ENCODE measurements at places on chromosomes 12 and 14. TPM values are rescaled to one million over a fixed set of nuclear protein-coding genes. Genes with fewer than 3 reads are reported as not detected.

PROX2 gene
- not detected for total RNA-seq

IL31 gene
- not detected for total RNA-seq

- H3K36me3 ChIP-seq, result no peaks in the 10 kb centered on the region
- no peak overlapping the region for H3K4me3 ChIP-seq
- DNase-seq, result no peak
- H3K27ac ChIP-seq, result no peak overlapping the region
Measured at GRCh38 chr12:69921831-69922230, 96.8 kb downstream of the MYRFL start.

DNA sequence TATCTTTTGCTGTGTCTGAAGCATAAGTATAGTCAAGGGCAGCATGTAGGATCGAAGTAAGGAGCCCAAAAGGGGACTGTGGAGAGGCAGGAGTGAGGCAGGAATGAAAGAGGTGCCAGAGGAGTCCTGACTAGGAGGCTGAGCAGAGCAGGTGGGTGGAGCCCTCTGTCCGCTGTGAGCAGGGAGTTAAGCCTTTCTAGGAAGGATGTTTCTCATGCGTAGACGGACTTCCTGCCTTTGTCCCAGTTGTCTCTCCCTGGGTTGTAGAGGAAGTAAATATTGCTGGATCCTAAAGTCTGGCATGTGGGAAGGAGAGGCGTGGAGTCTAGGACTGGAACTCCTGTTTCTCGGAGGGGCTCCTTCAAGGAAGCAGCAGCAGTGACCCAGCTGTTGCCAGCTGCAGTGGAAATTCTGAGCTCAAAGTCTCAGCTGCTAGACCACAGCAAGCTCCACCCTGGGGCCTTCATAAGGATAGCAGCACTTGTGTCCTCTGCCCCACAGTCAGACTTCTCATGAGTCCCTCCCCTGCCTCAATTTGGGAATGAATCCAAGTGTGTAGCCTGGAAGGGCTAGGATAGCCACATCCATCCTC, 44.0 kb downstream of the RBMS2 start:
- no peak overlapping the region for H3K4me3 ChIP-seq
- no peak for DNase-seq
- H3K36me3 ChIP-seq, result peaks cover 90% of the 10 kb centered on the region
- H3K4me1 ChIP-seq, result peaks cover 3% of the 10 kb centered on the region
- H3K27ac ChIP-seq, result no peak overlapping the region

NDUFA12 gene
- 283 TPM for total RNA-seq

- H3K4me1 ChIP-seq, result no peaks in the 10 kb centered on the region
- DNase-seq, result peak; percentile 55
- H3K4me3 ChIP-seq, result no peak overlapping the region
- H3K27ac ChIP-seq, result no peak overlapping the region
- H3K27me3 ChIP-seq, result no peaks in the 10 kb centered on the region
- H3K36me3 ChIP-seq, result peaks cover 90% of the 10 kb centered on the region
Measured at GRCh38 chr12:98532687-98533304, 17.4 kb downstream of the TMPO start.

DNA sequence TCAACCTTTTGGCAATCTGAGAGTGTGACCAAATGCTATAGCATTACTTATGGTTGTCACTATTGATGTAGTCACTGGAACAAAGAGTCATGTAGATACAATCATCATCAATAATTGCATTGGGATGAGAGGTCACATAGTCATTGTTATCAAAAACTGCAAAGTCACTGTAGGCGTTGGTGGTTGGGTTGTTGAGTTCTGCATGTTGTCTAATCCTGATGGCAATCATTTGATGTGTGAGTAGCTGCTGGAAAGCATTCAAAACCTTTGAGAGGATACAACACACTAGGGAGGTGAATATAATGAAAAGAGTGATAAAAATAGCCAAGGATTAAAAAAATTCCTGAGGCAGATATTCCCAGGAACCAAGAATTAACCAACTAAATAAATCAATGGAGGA, 214.7 kb upstream of the SYT10 start:
- no peak for DNase-seq
- no peak overlapping the region for H3K27ac ChIP-seq
- H3K36me3 ChIP-seq, result no peaks in the 10 kb centered on the region
- H3K4me1 ChIP-seq, result no peaks in the 10 kb centered on the region
- H3K4me3 ChIP-seq, result no peak overlapping the region

DNA sequence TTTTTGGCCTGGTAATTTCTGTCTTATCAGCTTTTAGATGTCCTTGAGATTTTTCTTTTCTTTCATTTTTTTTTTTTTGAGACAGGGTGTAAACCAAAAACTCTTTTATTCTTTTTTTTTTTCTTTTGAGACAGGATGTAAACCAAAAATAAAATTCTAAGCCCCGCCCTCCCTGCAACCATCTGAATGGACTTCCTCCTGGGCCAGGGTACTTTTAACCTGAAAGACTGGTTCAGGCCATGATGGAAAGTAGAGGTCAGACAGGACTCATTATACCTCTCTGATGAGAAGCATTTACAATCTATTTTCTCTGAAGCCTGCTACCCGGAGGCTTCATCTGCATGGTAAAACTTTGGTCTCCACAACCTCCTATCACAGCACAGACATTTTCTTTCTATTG, 33.5 kb upstream of the TCL1B start:
- H3K4me3 ChIP-seq, result no peak overlapping the region
- no peaks in the 10 kb centered on the region for H3K27me3 ChIP-seq
- H3K27ac ChIP-seq, result no peak overlapping the region
- DNase-seq, result no peak
- H3K4me1 ChIP-seq, result no peaks in the 10 kb centered on the region

- H3K27me3 ChIP-seq, result no peaks in the 10 kb centered on the region
- H3K36me3 ChIP-seq, result peaks cover 3% of the 10 kb centered on the region
- peak within 1 kb of the TSS; percentile 77 for H3K4me3 ChIP-seq
- peaks cover 19% of the 10 kb centered on the region for H3K4me1 ChIP-seq
- H3K27ac ChIP-seq, result peak within 1 kb of the TSS; percentile 51
Measured at GRCh38 chr14:67819563-67820421, at the start of gene RAD51B. TSS of gene RAD51B (plus strand) at chr14:67819779.

DNA sequence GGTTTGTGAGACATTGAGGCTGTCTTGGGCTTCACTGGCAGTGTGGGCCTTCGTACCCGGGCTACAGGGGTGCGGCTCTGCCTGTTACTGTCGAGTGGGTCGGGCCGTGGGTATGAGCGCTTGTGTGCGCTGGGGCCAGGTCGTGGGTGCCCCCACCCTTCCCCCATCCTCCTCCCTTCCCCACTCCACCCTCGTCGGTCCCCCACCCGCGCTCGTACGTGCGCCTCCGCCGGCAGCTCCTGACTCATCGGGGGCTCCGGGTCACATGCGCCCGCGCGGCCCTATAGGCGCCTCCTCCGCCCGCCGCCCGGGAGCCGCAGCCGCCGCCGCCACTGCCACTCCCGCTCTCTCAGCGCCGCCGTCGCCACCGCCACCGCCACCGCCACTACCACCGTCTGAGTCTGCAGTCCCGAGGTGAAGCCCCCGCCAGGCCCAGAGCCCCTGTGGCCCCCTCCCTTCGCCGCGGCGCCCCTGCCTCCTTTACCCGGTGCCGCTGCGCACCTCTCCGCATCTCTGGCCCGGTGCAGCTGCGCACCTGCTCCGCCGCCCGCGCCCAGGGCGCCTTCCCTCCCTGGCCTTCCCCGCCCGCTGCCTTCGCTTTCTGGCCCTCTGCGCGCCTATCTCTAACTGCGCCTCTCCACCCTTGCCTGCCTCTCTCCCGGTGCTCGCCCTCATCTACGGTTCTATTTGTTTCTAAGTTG, at the start of gene ENO2:
TSS of gene ENO2 (plus strand) at position 335 of the 701 bp plus-strand sequence. CDS start 1,253 bp downstream, outside the sequence.
- peak within 1 kb of the TSS; percentile 46 for H3K4me3 ChIP-seq
- H3K27me3 ChIP-seq, result no peaks in the 10 kb centered on the region
- H3K4me1 ChIP-seq, result peaks cover 18% of the 10 kb centered on the region
- no peak within 1 kb of the TSS for H3K27ac ChIP-seq

PLBD1 gene
- not detected for total RNA-seq

- no peak overlapping the region for H3K4me3 ChIP-seq
- no peaks in the 10 kb centered on the region for H3K4me1 ChIP-seq
- no peak overlapping the region for H3K27ac ChIP-seq
- no peaks in the 10 kb centered on the region for H3K36me3 ChIP-seq
Measured at GRCh38 chr12:58703866-58704265, 216.4 kb downstream of the LRIG3 start.

SLCO1C1 gene
- total RNA-seq, result not detected

DNA sequence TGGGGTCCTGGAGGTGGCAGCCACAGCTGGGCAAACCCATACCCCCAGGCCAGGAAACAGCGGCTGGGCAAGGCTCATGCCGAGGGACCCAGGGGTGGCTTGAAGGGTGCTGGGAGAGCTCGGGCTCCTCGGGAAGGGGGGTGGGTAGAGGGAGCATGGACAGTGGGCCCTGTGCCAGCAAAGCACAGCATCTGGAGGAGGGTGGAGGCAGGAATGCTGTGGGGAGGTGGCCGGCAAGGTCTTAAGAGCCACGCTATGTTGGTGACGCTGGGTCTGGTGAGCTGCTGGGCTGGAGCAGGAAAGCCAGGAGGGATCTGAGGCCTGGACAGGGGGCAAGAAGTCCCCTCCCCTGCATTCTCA, 48.2 kb upstream of the DLK1 start:
- H3K27ac ChIP-seq, result no peak overlapping the region
- H3K4me3 ChIP-seq, result no peak overlapping the region
- no peak for DNase-seq
- H3K27me3 ChIP-seq, result no peaks in the 10 kb centered on the region
- no peaks in the 10 kb centered on the region for H3K36me3 ChIP-seq

DNA sequence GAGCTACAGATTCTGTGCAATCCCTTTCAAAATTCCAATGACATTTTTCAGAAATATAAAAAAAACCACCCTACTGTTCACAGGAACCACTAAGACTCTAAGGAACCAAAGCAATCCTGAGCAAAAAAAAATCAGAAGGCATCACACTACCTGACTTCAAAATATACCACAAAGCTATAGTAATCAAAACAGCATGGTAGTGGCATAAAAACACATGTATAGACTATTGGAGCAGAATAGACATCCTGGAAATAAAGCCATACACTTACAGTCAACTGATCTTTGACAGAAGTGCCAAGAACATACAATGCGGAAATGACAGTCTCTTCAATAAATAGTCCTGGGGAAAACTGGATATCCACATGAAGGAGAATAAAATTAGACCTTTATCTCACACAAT, 56.5 kb downstream of the EGLN3 start:
- DNase-seq, result no peak
- H3K36me3 ChIP-seq, result no peaks in the 10 kb centered on the region
- H3K4me1 ChIP-seq, result no peaks in the 10 kb centered on the region
- H3K27me3 ChIP-seq, result no peaks in the 10 kb centered on the region
- no peak overlapping the region for H3K4me3 ChIP-seq

- DNase-seq, result no peak
- no peak overlapping the region for H3K27ac ChIP-seq
- no peaks in the 10 kb centered on the region for H3K27me3 ChIP-seq
- H3K4me3 ChIP-seq, result no peak overlapping the region
Measured at GRCh38 chr12:110090266-110091135, 33.7 kb upstream of the IFT81 start.

B4GALNT1 gene
- 950 TPM for total RNA-seq

KIF26A gene
- 0.05 TPM for total RNA-seq

POU6F1 gene
- total RNA-seq, result 5.8 TPM

DNA sequence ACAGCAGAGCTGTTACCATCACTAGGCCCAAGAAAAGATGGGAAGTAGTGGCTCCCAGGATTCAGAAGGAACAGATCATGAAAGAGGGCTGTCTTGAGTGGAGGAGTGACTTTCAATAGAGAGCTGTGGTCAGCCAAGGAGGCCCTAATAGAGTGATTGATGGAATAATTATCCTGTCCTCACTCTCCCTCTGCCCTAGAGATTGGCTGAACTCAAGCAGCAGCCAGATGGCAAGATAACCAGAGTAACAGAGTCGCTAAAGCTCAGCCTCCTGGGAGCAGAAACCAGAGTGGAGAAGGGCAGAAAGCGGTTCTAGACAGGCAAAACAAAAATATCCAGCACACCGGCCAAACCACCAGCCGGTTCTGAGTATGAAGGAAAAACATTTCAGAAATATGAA, 23.1 kb downstream of the GMFB start:
- no peak for DNase-seq
- no peak overlapping the region for H3K4me3 ChIP-seq
- H3K4me1 ChIP-seq, result no peaks in the 10 kb centered on the region
- no peaks in the 10 kb centered on the region for H3K36me3 ChIP-seq
- no peak overlapping the region for H3K27ac ChIP-seq
- no peaks in the 10 kb centered on the region for H3K27me3 ChIP-seq

TAS2R8 gene
- not detected for total RNA-seq

GRCh38 chr12:127146991-127147718, 1119.8 kb upstream of the TMEM132C start:
- no peaks in the 10 kb centered on the region for H3K36me3 ChIP-seq
- no peak overlapping the region for H3K4me3 ChIP-seq
- DNase-seq, result no peak
- no peaks in the 10 kb centered on the region for H3K27me3 ChIP-seq

DNA sequence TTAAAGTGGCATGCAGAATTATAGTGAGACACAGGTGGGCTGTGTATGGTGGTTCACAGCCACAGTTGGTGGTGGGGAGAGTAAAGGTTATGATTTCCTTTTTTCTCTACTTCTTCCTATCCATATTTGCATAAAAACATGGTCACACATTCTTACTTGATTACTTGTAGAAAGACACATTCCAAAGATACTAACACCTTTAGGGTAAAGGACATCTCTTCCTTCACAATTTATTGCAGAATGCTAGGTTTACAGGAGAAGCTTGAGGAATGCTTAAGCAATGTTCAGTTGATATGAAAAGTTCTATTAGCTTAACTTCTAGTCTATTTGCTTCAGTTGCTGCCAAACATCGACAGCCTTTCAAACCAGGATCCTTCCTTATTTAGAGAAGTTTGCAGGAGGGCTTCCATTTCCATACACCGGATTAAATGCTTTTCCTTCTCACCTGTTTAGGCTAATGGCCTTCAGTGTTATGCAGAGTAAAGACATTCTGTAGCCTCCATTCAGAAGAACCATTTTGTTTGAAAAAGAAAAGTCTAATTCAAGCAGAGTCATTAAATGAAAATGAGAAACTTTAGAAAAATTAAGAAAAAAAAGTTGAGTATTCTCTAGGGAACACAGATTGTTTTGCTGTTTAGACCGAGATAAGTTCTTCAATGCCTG, 2.6 kb upstream of the PHC1 start:
- H3K27ac ChIP-seq, result no peak overlapping the region
- DNase-seq, result no peak
- H3K4me3 ChIP-seq, result no peak overlapping the region
- H3K36me3 ChIP-seq, result no peaks in the 10 kb centered on the region

DNA sequence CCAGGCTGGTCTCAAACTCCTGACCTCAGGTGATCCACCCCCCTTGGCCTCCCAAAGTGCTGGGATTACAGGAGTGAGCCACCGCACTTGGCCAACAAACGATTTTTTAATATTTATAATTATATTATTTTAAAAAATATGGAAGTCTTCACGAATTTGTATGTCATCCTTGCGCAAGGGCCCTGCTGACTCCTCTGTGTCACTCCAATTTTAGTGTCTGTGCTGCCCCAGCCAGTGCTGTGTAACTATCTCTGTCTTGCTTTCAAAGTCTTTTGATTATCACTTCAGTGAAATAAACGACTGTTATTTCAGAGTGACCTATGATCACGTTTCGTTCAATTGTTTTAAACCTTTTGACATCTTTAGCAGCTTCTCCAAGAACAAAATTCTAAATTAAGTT, 13.1 kb upstream of the MMP17 start:
- H3K4me1 ChIP-seq, result no peaks in the 10 kb centered on the region
- no peak for DNase-seq
- H3K36me3 ChIP-seq, result no peaks in the 10 kb centered on the region
- no peak overlapping the region for H3K27ac ChIP-seq
- no peaks in the 10 kb centered on the region for H3K27me3 ChIP-seq

GRCh38 chr14:51328064-51328771, 88.2 kb downstream of the TMX1 start:
- peak; percentile 87 for DNase-seq
- H3K36me3 ChIP-seq, result no peaks in the 10 kb centered on the region
- H3K27ac ChIP-seq, result peak overlapping the region; percentile 51
- peak overlapping the region; percentile 17 for H3K4me3 ChIP-seq
- H3K27me3 ChIP-seq, result no peaks in the 10 kb centered on the region
- peaks cover 24% of the 10 kb centered on the region for H3K4me1 ChIP-seq

Measured in SJSA1 (cell line).